ENCODE measurements at places on chromosomes 5 and 9.

- no peak for DNase-seq
Observed at GRCh38 chr9:95360866-95361265, 43.4 kb upstream of the FANCC start.

GRCh38 chr5:180323941-180324600, 29.1 kb downstream of the GFPT2 start:
- DNase-seq, result no peak

DNA sequence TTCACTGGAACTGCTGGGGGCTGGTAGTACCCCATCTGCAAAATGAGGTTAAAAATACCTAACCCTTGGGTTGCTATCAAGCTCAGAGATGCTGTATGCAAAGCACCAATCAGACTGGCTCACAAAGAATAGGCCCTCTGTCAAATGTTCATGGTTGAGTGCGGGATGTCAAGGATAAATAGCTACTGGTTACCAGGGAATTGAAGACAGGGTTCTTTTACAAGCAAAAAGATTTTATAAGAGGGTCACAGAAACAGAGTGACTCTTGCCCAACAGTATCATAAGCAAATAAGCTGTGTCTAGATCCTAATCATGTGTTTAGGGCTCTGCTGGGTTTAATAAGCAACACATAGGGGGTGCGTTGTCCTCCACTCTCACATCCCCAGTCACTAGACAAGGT, 11.9 kb downstream of the SYK start:
- no peak for DNase-seq

- DNase-seq, result no peak
Observed at GRCh38 chr5:121024416-121025311, 560.6 kb downstream of the PRR16 start.

- no peak for DNase-seq
Observed at GRCh38 chr5:1809416-1810035, 8.3 kb downstream of the NDUFS6 start.

- DNase-seq, result no peak
Observed at GRCh38 chr5:6856653-6857052, 143.4 kb downstream of the TENT4A start.

DNA sequence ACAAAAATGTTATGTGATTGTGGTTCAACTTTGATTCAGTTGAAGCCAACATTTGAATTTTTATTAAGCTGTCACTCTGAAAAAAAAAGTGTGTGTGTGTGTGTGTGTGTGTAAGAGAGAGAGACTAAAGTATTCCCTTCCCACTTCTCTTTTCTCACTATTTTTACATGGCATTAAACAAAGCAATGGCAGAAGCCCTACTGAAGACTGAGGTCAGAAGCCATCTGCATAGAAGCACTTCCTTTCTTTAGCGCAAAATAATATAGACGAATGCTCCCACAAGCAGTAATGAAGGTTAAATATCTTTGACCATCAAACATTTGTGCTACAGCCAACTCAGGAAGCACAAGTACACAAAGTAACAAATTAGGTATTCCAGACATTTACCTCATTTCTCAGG, 540.5 kb downstream of the KCTD16 start:
- DNase-seq, result no peak

DNA sequence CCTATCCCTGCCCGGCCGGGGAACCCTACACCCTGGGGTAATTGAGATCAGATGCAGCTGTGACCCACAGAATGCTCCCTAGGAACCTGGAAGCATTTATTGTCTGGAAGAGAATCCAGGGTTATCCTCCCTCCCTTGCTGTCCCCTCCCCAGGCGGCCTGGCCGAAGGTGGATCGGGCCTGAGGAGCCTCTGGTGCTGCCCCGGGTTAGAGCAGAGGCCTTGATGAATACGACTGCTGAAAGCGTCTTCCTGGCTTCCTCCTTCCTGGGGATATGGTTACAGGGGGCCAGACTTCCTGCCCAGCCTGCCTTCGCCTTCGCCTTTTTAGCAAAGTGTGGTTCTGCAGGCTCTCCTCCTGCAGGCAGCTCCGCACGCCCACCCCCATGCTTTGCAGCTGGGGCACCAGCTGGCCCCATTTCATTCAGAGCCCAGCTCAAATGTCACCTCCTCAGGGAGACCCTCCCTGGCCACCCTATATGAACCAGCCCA, 22.5 kb upstream of the PTGS1 start:
- no peak for DNase-seq

DNA sequence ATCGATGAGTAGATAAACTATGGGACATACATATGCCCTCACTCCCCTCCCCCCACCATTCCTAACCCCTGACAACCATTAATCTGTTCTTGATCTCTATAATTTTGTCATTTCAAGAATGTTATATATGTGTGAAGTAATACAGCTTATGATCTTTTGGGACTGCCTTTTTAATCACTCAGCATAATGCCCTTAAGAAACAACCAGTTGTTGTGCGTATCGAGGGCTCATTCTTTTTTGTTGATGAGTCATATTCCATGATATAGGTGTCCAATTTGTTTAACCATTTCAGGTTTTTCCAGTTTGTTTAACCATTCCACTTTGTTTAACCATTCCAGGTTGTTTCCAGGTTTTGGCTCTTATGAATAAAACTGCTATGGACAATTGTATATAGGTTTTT, 75.6 kb downstream of the ARHGEF28 start:
- DNase-seq, result no peak

DNA sequence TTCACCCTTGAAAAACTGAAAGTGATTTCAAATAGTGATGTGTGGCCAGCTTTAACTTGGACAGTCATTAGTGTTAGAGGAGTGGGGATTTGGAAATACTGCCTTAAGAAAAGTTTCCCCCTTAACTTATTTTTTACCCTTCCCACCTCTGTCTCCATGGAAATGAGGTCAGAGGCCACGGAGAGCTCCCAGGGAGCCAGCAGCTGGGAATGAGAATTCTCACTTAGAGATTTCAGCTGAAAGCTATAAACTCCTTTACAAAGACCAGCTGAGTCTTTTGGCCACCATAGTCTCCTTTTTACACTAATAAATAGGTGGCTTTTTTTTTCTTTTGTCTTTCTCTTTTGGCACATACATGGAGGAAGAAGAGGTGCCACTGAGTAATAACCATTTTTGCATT, 45.7 kb upstream of the PIK3R1 start:
- no peak for DNase-seq

- no peak for DNase-seq
Observed at GRCh38 chr9:75927356-75927755, 36.9 kb downstream of the PCSK5 start.

- DNase-seq, result no peak
Observed at GRCh38 chr9:69584759-69585158, 87.4 kb downstream of the APBA1 start.

- DNase-seq, result no peak
Observed at GRCh38 chr5:65801352-65801783, 79.4 kb downstream of the NLN start.

DNA sequence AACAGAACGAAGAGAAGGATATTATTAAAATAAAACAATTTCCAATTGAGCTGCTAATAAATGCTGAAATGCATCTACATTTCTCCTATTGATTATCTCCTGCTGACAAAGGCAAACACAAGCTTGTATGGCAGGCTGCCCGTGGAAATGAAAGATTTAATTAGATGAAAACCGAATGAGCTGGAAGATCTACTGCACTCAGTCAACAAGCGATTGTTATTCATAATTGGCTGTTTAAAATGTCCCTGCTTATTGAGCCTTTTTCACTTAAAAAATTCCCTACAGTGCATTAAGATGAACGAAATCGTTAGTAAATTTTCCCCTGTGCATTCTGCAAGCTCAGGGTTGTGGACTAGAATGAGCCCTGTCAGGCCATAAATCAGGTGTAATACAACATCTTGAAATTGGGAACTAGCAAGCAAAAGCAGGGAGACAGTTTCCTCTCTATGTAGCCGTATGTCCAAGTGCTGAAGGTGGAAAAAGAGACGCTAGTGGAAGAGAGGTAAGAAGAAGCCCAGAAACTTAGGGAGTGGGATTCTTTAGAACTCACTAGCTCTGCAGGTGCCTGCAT, 28.5 kb upstream of the KIF4B start:
- no peak for DNase-seq

- no peak for DNase-seq
Observed at GRCh38 chr5:139647506-139648204, 494 bp upstream of the CXXC5 start.

DNA sequence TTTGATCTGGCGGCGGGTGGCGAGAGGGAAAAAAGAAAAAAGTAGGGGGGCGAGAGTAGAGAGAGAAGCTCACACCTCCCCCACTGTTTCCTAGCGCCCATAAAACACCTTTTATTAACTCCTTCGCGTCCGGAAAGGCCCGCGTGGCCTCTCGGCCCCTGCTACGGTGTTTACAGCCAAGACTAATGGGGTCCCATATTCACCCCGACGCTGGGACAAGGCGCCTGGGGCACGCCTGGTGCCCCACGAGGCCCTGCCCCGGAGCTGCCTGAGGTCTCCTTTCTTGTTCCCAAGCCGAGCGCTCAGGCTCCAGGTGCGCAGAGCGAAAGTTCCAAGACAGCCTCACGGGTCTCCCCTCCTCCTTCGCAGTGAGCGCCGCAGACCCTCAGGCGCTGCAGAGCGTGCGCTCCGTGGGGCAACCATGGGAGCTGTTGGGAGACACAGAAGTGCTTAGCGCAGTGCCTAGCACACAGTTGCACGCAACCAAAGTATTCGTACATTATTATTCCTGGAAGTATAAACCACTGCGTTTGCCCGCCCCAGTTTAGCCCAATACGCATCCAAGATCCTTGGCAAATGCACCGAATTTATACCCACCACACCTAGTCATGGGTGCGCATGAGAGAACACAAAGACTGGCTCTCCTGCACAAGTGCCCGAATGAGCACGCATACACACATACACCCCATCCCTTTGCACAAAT, 4.3 kb downstream of the HAND1 start:
- no peak for DNase-seq

- DNase-seq, result no peak
Observed at GRCh38 chr5:6803981-6804550, 90.8 kb downstream of the TENT4A start.

GRCh38 chr9:15746905-15747304, 194.1 kb downstream of the CCDC171 start:
- DNase-seq, result no peak

DNA sequence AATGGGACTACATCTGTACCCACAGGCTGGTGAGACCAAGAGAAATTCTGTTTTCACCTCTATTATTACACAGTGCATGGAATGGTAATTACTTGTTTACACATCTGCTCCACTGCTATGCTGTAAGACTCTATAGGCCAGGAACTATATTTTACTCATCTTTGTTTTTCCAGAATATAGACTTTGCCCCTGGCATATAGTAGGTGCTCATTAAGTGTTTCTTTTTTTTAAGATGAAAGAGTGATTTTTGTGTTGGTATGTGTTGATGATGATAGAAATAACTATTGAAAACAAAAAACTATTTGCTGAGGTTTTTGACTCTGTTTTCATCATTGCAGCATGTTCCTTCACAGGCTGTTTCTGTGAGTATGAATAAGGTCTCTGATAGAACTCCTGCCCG, 294.7 kb downstream of the CSNK1G3 start:
- no peak for DNase-seq

DNA sequence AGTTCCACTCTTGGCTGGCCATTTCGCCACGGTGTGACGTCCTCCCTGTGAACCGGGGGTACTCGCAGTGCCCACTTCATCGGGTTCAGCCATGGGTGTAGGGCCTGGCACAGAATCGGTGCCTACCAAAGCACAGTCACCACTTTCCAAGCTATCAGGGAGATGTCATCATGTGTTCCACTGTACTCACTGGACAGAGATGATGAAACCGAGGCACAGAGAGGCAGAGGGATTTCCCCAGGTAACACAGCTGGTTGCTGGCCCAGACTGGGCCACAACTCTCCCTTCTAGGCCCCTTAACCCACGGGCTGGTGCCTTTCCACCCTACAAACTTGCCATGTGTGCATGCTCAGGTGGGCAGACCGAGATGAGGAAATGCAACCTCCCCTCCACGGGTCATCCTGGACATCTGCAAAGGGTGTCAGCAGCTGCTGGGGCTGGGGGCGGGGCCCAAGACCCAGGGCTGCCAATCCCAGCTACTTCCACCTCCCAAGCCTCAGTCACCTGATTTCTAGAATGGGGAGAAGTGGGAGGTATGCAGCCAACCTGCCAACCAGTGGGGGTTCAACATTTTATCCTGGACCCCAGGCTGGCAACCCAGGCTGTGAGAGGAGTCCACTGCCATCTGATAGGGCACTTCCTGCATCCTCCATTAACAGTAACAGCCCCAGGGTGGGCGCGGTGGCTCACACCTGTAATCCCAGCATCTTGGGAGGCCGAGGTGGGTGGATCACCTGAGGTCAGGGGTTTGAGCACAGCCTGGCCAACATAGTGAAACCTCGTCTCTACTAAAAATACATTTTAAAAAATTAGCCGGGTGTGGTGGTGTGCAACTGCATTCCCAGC, 893 bp upstream of the SH2D3C start:
- no peak for DNase-seq

DNA sequence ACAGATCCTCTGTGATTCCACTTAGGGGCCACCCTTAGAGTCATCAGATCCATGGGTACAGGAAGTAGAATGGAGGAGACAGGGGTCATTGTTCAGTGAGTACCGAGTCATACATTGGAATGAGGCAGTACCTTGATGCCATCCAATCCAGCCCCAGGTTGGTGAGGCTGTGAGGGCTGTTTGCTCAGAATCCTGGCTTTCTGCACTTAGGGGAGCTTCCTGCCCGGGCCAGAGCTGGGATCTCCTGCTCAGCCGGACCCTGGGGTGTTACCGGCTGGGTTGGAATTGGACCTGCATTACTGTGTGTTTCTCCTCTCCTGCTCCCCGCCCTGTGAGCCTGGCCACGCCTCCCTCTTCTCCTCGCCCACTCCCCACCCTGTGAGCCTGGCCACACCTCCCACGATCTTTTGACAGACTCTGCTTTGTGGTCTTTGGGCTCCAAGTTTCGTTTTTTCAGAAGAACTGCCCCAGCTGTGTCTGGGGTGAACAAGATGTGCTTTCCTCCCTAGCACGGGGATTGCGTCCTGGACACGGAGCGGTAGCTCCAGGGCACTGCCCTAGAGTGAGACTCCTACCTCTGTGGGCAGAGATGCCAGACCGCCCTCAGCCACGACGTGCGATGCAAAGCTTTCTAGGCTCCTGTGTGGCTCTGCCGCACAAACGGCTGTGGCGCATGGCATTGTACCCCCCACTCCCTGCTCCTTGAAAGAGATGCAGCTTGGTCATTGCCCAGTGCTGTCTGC, 15.4 kb downstream of the TRAF2 start:
- no peak for DNase-seq

- DNase-seq, result no peak
Observed at GRCh38 chr5:146917931-146918330, 39.4 kb upstream of the PPP2R2B start.

DNA sequence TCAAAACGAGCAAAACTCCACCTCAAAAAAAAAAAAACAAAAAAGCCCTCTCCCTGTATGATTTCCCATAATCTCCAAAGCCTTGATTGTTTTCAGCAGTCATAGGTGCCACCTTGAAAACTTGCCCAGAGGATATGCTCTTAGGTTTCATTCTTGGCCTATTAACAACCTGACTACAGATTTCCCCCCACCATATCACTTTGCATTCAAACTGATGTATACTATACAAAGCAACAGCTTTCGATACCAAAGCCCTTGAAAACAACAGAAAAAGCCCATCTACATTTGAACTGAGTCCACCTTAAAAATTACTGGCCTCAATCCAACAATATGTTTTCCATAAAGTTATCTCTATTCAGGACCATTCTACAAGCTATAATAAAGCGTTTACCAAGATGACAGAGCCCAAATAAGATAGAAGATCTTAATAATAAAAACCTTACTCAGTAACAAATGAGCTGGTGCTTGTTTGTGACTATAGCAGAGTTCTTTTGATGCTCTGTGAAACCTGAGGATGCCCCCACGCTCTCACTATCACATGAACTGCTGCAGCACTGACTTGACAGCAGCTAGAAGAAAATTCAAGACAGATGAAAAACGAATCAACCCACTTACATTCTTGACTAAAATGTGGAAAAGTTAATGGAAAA, 44.4 kb downstream of the FNBP1 start:
- no peak for DNase-seq

Measured in CD8-positive, alpha-beta T cell (primary cell).